ENCODE measurements at places on chromosomes 11 and 22. TPM values are rescaled to one million over a fixed set of nuclear protein-coding genes. Genes with fewer than 3 reads are reported as not detected.

The RANGAP1 gene
- 110 TPM for total RNA-seq

The KREMEN1 gene
- total RNA-seq = 4.3 TPM

The NTM gene
- 50.4 TPM for total RNA-seq

The IFITM2 gene
- total RNA-seq = 15.6 TPM

The GNAZ gene
- 6.1 TPM for total RNA-seq

The CHRDL2 gene
- total RNA-seq = not detected

The MS4A14 gene
- total RNA-seq = 0.11 TPM

The NRGN gene
- 2.4 TPM for total RNA-seq

The OR1S2 gene
- total RNA-seq = not detected

The LARGE2 gene
- not detected for total RNA-seq

The C11orf21 gene
- total RNA-seq = not detected

The SCGB1D2 gene
- not detected for total RNA-seq

The NLRP14 gene
- total RNA-seq = not detected

The SPDYC gene
- total RNA-seq = not detected

The C11orf91 gene
- 1.1 TPM for total RNA-seq

The IRAG1 gene
- 0.38 TPM for total RNA-seq

DNA sequence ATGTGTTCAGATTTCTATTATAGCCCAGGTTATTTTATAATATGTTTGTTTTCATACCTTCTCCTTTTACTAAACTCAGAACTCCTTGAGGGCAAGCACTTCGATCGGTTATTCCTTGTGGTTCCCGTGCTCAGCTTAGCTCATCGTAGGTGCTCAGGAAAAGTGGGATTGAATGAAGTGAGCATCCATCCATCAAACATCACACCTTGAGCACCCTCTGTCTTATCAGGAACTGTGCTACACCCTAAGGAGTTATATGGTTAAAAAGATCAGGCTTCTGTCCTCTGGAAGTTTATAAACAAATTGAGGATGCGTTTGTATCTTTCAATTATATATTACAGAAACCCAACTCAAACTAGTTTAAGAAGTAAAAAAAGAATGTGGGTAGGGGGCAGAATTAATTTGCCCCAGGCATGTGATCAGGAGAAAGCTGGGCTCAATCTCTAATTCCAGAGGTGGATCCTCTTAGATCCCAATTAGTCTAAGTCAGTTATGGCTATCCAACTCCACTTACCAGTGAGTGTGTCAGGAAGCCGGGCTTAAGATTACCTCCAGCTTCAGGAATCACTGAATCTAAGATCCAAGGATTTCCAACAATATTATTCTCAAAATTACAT is 59.9 kb upstream of the RRAS2 start:
- DNase-seq = peak; percentile 54

DNA sequence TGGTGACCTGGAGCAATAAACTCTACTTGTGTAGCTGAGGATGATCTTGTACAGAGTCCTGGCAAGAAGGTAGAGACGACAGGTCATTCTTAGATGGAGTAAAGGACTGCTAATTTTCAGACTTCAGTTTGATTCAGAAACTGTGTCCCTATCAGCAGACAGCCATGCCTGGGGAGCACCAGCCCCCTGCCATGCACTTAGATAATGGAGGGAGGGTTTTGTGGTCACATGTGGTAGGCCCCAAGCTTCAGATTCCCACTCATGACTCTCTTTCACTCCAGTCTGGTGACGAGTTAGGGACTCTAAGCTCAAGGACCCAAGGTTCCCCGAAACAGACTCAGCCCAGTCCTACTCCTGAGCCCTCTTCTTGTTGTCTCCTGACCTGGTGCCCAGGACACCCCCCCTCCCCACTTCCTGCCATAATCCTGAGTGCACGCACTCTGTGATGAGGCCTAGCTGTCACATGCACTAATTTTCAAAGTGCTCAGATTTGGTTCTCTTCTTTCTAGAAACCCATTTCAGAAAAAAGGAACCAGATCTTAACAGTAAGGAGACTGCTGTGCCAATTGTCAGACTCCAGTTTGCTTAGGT is 10.2 kb upstream of the AMPD3 start:
- no peak for DNase-seq

DNA sequence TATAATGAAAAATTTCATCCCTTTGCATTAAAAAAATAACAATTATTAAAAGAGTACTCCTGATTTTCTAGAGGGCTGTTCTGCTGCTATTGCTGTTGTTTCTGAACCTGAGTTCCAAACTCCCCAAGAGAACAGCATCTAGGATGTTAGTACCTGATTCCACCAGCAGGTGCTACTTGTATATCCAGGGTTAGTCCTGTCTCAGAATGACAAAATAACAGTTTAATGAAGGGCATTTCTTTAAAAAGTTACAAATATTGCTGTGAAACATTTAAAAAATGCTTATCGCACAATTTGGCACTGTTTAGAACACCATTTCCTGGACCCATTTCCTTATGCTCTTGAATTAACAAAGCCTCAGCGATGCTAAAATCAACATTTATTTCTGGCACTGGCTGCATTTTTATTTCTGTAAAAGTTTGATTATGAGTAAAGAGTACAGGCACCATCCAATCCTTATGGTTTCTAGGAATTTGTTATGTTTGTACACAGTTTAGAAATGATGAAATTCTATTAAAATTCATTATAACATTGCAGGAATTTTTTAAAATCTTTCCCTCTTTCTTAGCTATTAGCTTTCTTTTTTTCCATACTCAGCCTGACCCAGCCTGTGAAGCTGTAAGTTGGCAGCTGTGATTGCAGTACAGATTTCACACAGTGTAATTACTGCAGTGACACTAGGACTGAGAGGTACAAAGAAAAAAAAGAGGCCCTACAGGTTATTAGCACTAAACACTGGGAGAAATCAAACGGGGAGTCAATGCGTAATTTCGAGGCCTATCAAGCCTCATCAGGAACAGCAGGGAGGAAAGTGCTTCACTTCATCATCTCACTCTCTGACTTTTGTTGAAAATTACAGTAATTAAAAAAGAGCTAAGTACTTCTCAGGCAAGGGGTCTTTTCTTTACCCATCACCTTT is 208.8 kb downstream of the DCDC1 start:
- DNase-seq = peak; percentile 5

GRCh38 chr11:71940561-71941219 is 11.8 kb downstream of the RNF121 start:
- no peak for DNase-seq

- DNase-seq = peak; percentile 51
Observed at GRCh38 chr11:130162733-130163132, 3.2 kb downstream of the ST14 start.

GRCh38 chr22:39176714-39177455 is 24.4 kb upstream of the CBX7 start:
- DNase-seq = no peak

DNA sequence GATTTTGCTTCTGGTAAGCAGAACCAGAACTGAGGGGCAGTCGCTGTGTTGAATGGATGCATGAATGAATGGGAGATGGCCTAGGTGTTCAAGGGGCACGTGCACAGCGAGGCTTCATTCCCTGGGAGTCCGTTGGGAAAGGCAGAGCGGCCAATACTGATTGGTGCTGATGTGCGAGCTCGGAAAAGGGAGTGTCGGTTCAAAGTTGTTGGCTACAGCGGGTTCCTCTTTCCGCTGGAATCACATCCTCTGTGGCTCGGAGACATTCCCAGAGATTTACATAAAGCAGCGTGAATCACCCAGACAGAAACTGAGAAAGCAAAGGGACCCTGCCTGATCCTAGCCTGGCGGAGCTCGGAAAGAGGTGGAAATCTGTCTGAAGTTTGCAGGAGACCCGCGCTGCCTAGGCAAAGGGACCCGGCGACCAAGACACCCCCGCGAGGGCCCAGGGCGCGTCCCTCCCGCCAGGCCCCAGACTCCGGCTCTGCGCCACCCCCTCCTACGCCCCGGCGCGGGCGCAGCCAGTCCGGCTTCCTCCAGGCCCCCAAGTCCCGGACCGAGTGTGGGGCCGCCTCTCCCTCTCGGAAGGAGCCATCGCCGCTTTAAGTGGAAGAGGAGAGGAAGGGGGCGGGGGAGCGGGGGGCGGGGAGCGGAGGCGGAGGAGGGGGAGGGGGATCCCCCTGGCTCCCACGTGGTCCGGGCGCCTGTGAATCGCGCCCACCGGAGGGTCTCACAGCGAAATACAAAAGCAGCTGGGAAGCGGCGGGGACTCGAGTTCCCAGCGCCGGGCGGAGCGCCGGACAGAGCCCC is at the start of gene FJX1:
FJX1 (plus strand) TSS at position 774 of the 810 bp plus-strand sequence. CDS start 177 bp downstream, outside the sequence.
- peak; percentile 92 for DNase-seq

DNA sequence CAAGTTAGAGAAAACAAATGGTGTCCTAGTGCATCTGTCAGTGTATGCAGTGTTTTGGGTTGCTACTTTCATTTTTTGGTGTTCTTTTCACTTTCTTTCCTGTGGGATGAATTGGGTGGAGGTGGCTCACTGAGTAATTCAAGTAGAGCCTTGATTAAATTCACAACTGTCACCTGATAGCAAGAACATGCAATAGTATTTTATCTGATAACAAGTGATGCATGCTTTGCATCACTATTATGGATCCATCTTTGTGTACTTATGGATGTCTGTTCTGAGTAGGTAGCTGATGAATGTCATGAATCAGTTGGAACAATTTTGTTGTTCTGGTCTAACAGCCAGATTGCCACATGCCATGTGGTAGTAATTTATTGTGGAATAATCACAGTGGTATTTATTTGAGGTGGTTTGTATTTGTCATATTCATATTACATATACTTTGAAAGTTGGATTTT is 87.5 kb downstream of the DDX10 start:
- peak; percentile 7 for DNase-seq

- DNase-seq = no peak
Observed at GRCh38 chr22:30555282-30556210, 9.0 kb upstream of the SEC14L6 start.

GRCh38 chr11:114678125-114679036 is at the start of gene NXPE2:
TSS of gene NXPE2 (plus strand) at chr11:114678527. CDS start at chr11:114678576, 49 bp downstream.
- peak; percentile 77 for DNase-seq

DNA sequence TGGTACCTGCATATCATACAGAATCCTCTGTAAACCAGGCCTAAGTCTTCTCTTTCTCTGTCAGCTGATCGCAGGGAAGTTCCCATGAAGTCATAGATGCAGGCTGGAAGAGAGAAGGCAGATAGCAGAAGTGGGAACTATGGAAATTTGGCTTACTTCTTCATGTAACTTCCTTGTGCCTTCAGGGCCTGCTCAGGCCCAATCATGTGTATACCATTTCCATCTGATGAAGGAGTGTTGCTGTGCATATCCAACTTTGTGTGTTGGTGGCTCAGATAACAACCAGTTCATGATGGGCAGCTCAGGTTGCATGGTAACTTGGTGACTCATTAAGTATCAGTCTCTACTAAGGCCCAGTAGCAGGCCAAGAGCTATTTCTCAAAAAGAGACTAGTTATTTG is 53.1 kb upstream of the CEP295 start:
- DNase-seq = no peak

DNA sequence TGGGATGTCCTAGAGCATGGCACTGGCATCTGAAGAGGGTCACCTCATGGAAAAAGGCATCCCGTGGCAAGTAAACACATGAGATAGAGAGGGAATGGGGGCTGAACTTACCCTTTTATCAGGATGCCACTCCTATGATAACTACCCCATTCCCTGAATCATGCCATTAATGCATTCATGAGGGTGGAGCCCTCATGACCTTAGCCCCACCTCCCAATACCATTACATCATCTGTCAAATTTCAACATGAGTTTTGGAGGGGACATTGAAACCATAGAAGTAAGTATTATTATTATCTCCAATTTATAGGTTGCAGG is 65.2 kb downstream of the MTNR1B start:
- DNase-seq = no peak

- DNase-seq = no peak
Observed at GRCh38 chr22:37267661-37268413, 14.5 kb upstream of the CYTH4 start.

GRCh38 chr22:24483976-24484545 is 11.1 kb upstream of the UPB1 start:
- DNase-seq = no peak

- DNase-seq = no peak
Observed at GRCh38 chr11:33658195-33658900, 42.3 kb downstream of the C11orf91 start.

DNA sequence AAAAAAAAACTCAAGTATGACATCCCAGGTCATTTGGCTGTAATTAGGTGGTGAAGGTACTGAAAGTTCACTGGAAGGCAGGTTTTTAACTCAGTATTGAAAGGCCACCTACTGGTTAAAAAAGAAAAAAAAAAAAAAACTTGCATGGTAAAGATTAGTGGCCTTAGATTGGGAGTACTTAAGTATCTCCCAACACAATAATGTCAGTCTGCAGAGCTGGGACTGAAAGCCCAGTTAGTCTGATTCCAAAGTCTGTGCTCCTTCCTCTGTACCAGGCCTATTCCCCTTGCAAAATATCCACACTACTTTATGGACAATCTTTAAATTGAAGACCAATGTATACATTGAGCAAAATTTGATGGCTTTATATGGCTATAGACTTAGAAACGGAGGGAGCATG is 85.5 kb downstream of the NOX4 start:
- DNase-seq = peak; percentile 2

- no peak for DNase-seq
Observed at GRCh38 chr22:46484861-46485595, 52.4 kb downstream of the CELSR1 start.

- DNase-seq = no peak
Observed at GRCh38 chr11:35057926-35058668, 80.9 kb upstream of the CD44 start.

DNA sequence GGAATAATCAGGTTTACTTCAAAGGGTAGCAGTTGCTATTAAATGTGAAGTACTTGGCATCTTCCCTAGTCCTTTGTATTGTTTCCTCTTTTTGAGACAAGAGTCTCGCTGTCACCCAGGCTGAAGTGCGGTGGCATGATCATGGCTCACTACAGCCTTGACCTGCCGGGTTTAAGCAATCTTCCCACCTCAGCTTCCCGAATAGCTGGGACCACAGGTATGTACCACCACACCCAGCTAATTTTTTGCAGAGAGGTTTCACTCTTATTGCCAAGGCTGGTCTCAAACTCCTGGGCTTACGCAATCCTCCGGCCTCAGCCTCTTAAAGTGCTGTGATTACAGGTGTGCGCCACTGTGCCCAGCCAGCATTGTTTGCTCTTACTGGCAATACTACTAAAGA is 36.2 kb upstream of the RAPSN start:
- DNase-seq = no peak

- DNase-seq = no peak
Observed at GRCh38 chr11:63543711-63544110, 7.1 kb downstream of the PLAAT4 start.

- peak; percentile 21 for DNase-seq
Observed at GRCh38 chr11:108967571-108967970, 302.7 kb downstream of the DDX10 start.

GRCh38 chr22:17105143-17106129 is 15.7 kb downstream of the TMEM121B start:
- DNase-seq = no peak

DNA sequence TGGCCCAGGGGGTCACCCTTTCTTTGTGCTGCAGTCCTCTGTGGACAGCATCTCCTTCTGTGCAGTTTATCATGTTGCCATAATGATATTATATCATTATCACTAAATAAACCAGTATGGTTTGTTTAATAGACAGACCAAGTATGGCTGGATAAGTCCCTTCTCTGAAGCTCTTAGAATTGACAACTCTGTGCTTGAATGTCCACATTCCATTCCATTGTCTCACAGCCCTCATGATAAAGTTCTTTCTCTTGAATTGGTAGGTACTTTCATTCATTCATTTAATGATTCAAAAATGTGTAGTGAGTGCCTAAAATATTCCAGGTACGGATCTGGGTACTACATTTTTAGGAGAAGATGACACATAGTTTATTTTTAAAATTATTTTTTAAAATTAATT is 7.8 kb downstream of the RPS6KA4 start:
- no peak for DNase-seq

- DNase-seq = peak; percentile 31
Observed at GRCh38 chr11:86978756-86979608, 23.8 kb upstream of the FZD4 start.

All from LHCN-M2 (cell line).